SJCRH30 (cell line): ENCODE measurements at places on chromosomes 13 and 19.
A peak's percentile ranks its signal among the peaks of the same experiment; 100 is the strongest.

DNA sequence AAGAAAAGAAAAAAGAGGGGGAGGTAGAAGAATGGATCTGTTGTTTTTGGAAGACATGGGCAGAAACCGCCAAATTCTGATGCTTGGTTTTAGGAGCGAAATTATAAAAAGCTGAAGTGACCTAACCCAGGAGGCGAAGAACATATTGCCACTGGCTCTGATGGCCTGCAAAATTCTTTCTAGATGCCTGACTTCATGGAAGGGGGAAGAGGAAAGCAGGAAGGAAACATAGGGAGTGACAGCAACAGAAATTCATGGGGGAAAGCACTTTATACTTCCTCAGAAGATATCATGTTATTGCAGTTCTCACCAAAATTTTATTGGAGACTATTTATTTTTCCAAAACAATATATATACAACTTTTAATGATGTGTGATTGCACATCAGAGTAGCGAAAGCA lies 213.5 kb downstream of the DLEU7 start:
- H3K4me3 ChIP-seq, result no peak overlapping the region
- no peak for DNase-seq
- H3K36me3 ChIP-seq, result no peaks in the 10 kb centered on the region
- H3K4me1 ChIP-seq, result no peaks in the 10 kb centered on the region

- H3K4me1 ChIP-seq, result no peaks in the 10 kb centered on the region
- H3K27me3 ChIP-seq, result no peaks in the 10 kb centered on the region
- DNase-seq, result no peak
- no peak overlapping the region for H3K4me3 ChIP-seq
Observed at GRCh38 chr19:12763100-12763499, 11.5 kb downstream of the BEST2 start.

GRCh38 chr19:32201636-32202051 lies 143.8 kb upstream of the ZNF507 start:
- H3K4me3 ChIP-seq, result no peak overlapping the region
- no peak overlapping the region for H3K27ac ChIP-seq
- no peaks in the 10 kb centered on the region for H3K4me1 ChIP-seq

GRCh38 chr19:55146078-55146704 lies 2.8 kb downstream of the TNNT1 start:
- H3K27me3 ChIP-seq, result no peaks in the 10 kb centered on the region
- peaks cover 31% of the 10 kb centered on the region for H3K36me3 ChIP-seq

GRCh38 chr13:25178070-25178469 lies 6.0 kb upstream of the AMER2 start:
- H3K36me3 ChIP-seq, result no peaks in the 10 kb centered on the region
- H3K4me1 ChIP-seq, result peaks cover 8% of the 10 kb centered on the region
- H3K27ac ChIP-seq, result no peak overlapping the region
- DNase-seq, result no peak
- H3K27me3 ChIP-seq, result peaks cover 4% of the 10 kb centered on the region
- no peak overlapping the region for H3K4me3 ChIP-seq

DNA sequence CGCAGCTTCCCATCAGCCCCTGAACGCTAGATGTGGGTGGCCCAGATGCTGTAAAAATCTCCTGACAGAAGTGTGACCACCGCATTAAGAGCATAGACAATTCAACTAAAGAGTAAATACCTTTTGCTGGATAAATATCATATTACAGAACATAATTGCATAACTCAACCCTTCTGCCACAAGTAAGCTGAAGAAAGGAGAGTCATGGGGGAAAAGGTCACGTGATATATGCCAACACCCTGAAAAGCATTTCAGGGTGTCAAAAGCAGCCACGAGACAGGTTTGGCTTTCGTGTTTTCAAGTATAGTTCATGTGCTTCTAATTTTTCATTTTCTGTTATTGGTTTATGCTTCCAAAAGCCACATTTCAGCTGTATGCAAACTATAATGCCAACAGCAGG lies 71.3 kb downstream of the LHFPL6 start:
- H3K27ac ChIP-seq, result peak overlapping the region; percentile 79
- DNase-seq, result peak; percentile 84
- H3K4me3 ChIP-seq, result peak overlapping the region; percentile 26
- H3K27me3 ChIP-seq, result no peaks in the 10 kb centered on the region
- H3K4me1 ChIP-seq, result peaks cover 31% of the 10 kb centered on the region
- H3K36me3 ChIP-seq, result no peaks in the 10 kb centered on the region
